ENCODE measurements at places on chromosomes 3 and 15.

DNA sequence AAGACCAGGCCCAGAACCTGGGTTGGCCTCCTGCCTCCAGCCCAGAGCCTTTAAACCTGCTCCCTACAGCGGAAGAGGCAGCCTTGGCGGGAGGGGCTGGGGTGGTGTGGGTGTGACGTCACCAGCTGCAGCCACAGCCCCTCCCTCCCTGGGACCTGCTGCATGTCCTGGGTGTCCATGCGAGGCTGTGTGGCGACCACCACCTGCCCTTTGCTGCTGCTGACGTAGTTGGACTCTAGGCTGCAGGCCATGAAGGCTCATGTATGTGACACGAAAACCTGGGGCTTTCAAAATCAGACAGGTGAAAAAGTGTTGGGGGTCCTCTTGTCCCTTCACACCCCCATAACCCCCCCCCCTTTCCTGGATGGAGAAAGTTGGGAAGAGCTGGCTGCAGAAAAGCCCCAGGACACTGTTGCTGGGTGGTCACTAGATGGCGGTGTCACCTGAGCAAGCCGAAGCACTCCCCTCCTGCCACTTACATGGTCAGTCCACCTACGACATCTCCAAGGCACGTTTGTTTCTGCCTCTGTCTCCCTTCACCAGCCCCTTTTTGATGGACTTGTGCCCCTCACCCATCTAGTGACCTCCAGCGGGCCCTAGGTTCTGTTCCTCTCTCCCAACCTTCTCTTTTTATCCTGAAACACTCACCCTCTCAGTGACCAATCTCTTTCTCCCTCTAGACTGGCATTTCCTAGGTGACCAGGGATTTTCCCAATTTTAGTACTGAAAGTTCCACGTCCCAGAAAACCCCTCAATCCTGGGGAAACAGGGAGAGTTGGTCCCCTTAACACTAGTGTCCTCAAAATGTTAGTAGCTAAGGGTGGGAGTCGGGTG, 35.2 kb downstream of the SLC6A20 start:
- H3K27me3 ChIP-seq: no peaks in the 10 kb centered on the region
- no peaks in the 10 kb centered on the region for H3K36me3 ChIP-seq
- H3K4me1 ChIP-seq: no peaks in the 10 kb centered on the region

- no peak for DNase-seq
- H3K27ac ChIP-seq: no peak overlapping the region
- no peaks in the 10 kb centered on the region for H3K4me1 ChIP-seq
- no peak overlapping the region for H3K4me3 ChIP-seq
Observed at GRCh38 chr3:107028626-107029025, 348.6 kb upstream of the CCDC54 start.

DNA sequence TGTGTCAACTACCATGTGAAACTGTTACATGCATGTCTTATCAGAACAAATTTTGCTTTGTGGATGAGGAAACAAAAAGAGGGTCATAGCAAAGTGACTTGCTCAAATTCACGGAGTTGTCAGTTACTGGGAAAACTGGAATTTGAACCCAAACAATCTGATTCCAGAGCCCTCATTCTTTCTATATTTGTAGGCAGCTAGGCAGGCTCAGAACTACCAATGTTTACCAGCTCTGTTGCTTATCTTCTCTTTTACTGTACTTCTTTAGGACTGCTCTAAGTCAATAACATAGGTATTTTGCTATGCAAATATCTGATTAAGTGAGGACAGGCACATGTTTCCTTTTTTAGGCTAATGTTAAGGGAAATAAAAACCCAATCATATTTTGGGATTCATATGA, 450.5 kb downstream of the ZPLD1 start:
- no peak overlapping the region for H3K27ac ChIP-seq
- H3K4me3 ChIP-seq: no peak overlapping the region
- H3K4me1 ChIP-seq: no peaks in the 10 kb centered on the region
- H3K27me3 ChIP-seq: no peaks in the 10 kb centered on the region

DNA sequence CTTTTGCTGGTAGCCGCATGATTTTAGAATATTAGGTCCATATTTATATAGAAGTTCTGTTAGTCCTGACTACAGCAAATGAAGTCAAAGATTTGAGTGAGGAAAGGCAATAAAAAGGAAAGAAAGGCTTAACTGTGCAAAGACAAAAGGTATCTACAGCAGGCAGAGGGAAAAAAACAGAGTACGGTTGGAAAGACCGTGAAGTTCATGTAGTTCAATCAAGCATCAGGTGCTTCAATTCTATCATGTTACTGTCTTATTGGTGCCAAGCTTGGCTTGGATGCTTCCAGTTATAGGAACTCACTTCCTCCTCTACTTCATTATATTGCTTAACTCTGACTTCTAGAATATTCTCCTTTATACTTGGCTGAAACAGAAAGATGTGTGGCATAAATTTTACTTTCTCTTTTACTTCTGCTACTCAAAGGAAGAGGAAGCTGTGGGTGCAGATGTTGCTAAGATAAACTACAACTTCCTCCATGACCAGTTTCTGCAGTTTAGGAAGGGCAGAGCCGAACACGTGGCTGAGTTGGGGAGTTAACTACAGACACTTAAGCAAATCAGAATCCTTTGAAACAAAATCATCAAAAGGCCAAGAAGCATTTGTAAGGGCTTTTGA, 72.6 kb upstream of the ZBED2 start:
- H3K27ac ChIP-seq: peak overlapping the region; percentile 70
- H3K4me3 ChIP-seq: peak overlapping the region; percentile 51
- DNase-seq: peak; percentile 63
- no peaks in the 10 kb centered on the region for H3K27me3 ChIP-seq
- H3K4me1 ChIP-seq: peaks cover 23% of the 10 kb centered on the region
- peaks cover 5% of the 10 kb centered on the region for H3K36me3 ChIP-seq

DNA sequence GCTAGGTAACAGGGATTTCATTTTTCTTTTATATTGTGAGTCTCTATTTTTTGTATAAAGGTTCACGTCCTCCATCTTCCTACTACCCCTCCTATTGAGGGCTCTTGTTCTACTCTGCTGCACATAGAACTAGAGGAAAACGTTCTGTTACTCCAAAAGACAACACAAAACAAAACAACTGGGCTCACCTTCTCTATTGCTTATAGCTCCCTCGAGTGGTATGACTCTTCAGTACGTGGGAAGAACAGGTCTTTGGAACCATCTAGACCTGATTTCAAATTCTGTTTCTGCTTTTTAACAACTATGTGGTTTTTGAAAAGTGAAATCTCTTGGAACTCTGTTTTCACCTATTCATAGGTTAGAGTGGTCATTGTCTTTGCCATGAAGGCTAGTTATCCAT, 515.3 kb downstream of the SOX2 start:
- H3K27me3 ChIP-seq: no peaks in the 10 kb centered on the region
- no peaks in the 10 kb centered on the region for H3K36me3 ChIP-seq
- no peaks in the 10 kb centered on the region for H3K4me1 ChIP-seq
- H3K4me3 ChIP-seq: no peak overlapping the region

DNA sequence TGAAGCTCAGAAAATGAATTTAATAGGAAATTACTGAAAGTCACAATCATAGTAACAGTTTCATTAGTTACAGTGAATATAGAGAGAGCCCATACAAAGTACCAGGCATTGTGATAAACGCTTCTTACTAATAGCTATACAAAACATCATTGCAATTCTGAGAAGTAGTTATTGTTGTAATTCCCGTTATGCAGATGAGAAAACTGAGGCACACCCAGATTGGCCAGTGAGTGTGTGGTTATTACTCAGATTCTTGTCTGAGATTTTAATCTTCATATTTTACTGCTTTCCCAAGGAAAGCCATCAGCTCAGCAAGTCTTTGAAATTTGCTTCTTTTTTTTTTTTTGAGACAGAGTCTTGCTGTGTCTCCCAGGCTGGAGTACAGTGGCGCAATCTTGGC, 14.3 kb downstream of the FLNB start:
- H3K27me3 ChIP-seq: no peaks in the 10 kb centered on the region
- no peak overlapping the region for H3K27ac ChIP-seq
- no peak for DNase-seq
- H3K36me3 ChIP-seq: no peaks in the 10 kb centered on the region
- H3K4me1 ChIP-seq: no peaks in the 10 kb centered on the region
- H3K4me3 ChIP-seq: no peak overlapping the region

- no peaks in the 10 kb centered on the region for H3K4me1 ChIP-seq
- H3K36me3 ChIP-seq: no peaks in the 10 kb centered on the region
- no peak overlapping the region for H3K4me3 ChIP-seq
- no peak overlapping the region for H3K27ac ChIP-seq
- no peak for DNase-seq
Observed at GRCh38 chr3:72574144-72574543, 274.1 kb downstream of the SHQ1 start.

DNA sequence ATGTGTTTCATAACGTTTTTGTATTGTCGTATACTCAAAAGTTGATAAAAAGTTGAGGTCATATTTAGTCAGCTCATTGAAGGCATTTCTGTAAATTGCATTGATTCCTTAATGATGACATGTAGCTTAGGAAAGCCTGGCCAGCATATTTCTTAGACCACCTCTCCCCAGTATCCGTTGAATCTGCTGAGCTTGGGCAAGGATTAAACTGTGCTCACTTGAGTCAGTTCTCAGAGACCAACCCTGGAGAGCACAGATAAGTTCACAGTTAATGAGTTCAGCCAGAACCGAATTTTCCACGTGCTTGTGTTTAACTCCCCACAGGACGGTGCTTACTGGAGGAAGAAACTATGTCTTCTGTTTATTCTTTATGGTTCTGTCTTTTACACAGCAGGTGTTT, 132.7 kb downstream of the SLC25A26 start:
- no peaks in the 10 kb centered on the region for H3K27me3 ChIP-seq
- no peak for DNase-seq
- no peaks in the 10 kb centered on the region for H3K4me1 ChIP-seq
- no peaks in the 10 kb centered on the region for H3K36me3 ChIP-seq
- no peak overlapping the region for H3K27ac ChIP-seq

GRCh38 chr3:61483997-61484396, 77.4 kb upstream of the PTPRG start:
- DNase-seq: no peak
- H3K27ac ChIP-seq: no peak overlapping the region
- no peaks in the 10 kb centered on the region for H3K4me1 ChIP-seq
- no peaks in the 10 kb centered on the region for H3K36me3 ChIP-seq
- no peak overlapping the region for H3K4me3 ChIP-seq

- H3K27ac ChIP-seq: no peak overlapping the region
- DNase-seq: no peak
- H3K27me3 ChIP-seq: no peaks in the 10 kb centered on the region
- H3K36me3 ChIP-seq: no peaks in the 10 kb centered on the region
- no peak overlapping the region for H3K4me3 ChIP-seq
- no peaks in the 10 kb centered on the region for H3K4me1 ChIP-seq
Observed at GRCh38 chr3:139846729-139847128, 88.3 kb upstream of the CLSTN2 start.

GRCh38 chr3:40557575-40558161, 32.9 kb downstream of the ZNF621 start:
- no peaks in the 10 kb centered on the region for H3K4me1 ChIP-seq
- no peaks in the 10 kb centered on the region for H3K27me3 ChIP-seq
- no peak overlapping the region for H3K27ac ChIP-seq
- H3K4me3 ChIP-seq: no peak overlapping the region
- no peaks in the 10 kb centered on the region for H3K36me3 ChIP-seq

DNA sequence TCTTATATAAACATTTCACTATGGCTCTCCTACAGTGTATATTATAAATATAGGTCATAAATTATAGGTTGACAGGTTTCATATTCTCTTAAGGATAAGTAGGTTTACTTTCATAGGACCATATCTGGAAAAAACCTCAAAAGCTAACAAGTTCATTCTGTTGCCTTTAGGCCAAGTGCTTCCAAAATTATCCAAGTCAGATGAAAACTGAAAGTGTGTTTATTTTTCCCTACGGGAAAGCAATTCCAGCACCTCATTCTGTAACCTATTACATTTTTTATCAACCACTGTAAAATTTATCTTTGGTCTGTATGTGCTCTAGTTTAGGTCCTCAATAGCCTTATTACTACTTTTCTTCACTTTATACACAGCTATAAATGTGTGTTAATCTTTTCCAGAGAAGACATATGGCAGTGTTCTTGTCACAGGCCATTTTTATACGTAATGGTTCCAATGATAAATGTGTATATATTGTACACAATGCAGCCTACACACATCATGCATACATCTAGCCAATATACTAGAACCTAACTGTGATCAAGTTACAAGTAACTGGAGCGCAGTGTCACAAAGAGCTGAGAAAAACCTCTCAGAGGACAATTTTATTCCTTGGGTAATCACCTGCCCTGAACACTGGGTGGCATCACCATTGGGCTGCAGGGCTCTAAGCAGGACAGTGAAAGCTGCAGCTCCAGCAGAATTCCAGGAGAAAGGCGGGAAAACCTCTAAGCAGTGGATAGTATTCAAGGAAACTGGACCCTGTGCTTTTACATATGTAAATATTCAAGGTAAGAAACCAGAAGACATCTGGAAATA, 251.3 kb downstream of the CTNNB1 start:
- no peak overlapping the region for H3K4me3 ChIP-seq
- no peaks in the 10 kb centered on the region for H3K27me3 ChIP-seq
- no peak overlapping the region for H3K27ac ChIP-seq
- DNase-seq: no peak
- no peaks in the 10 kb centered on the region for H3K36me3 ChIP-seq

DNA sequence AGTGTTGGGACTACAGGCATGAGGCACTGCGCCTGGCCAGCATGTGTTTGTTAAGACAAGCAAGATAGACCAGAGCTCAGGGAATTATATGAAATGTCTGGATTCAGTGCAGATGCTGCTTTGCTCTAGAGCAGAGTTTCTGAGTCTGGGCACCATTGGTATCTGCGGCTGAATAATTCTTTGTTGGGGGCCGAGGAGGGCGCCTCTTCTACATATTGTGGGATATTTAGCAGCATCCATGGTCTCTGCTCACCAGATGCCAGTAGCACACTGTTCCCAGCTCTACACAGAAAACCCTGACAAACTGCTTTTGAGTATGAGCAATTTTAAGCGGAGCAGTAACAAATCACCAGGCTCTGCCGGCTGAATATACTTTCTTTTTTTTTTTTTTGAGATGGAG, 3.6 kb upstream of the LDHAL6B start:
- H3K27me3 ChIP-seq: no peaks in the 10 kb centered on the region
- no peaks in the 10 kb centered on the region for H3K4me1 ChIP-seq
- no peak for DNase-seq
- H3K4me3 ChIP-seq: no peak overlapping the region
- H3K27ac ChIP-seq: no peak overlapping the region
- no peaks in the 10 kb centered on the region for H3K36me3 ChIP-seq

GRCh38 chr15:66959875-66960274, 105.5 kb upstream of the SMAD3 start:
- no peak overlapping the region for H3K27ac ChIP-seq
- no peaks in the 10 kb centered on the region for H3K36me3 ChIP-seq
- DNase-seq: no peak
- H3K4me3 ChIP-seq: no peak overlapping the region

- no peaks in the 10 kb centered on the region for H3K36me3 ChIP-seq
- H3K4me3 ChIP-seq: no peak overlapping the region
- H3K27ac ChIP-seq: no peak overlapping the region
- H3K4me1 ChIP-seq: no peaks in the 10 kb centered on the region
Observed at GRCh38 chr3:146781059-146781458, 175.9 kb upstream of the PLSCR5 start.

GRCh38 chr3:5136211-5136918, 14.3 kb downstream of the ARL8B start:
- H3K27ac ChIP-seq: no peak overlapping the region
- H3K27me3 ChIP-seq: no peaks in the 10 kb centered on the region
- no peaks in the 10 kb centered on the region for H3K36me3 ChIP-seq
- no peak for DNase-seq
- no peak overlapping the region for H3K4me3 ChIP-seq
- peaks cover 7% of the 10 kb centered on the region for H3K4me1 ChIP-seq

- DNase-seq: no peak
- peaks cover 41% of the 10 kb centered on the region for H3K4me1 ChIP-seq
- peak within 1 kb of the TSS; percentile 89 for H3K27ac ChIP-seq
- peaks cover 5% of the 10 kb centered on the region for H3K36me3 ChIP-seq
- peak within 1 kb of the TSS; percentile 24 for H3K4me3 ChIP-seq
- no peaks in the 10 kb centered on the region for H3K27me3 ChIP-seq
Observed at GRCh38 chr15:41893422-41894250, at the start of gene SPTBN5. SPTBN5 (minus strand) TSS chr15:41894053; CDS start chr15:41893497, 556 bp downstream.

GRCh38 chr15:59273234-59273633, 66.6 kb downstream of the LDHAL6B start:
- H3K4me1 ChIP-seq: no peaks in the 10 kb centered on the region
- no peak overlapping the region for H3K4me3 ChIP-seq
- H3K27me3 ChIP-seq: no peaks in the 10 kb centered on the region
- H3K27ac ChIP-seq: no peak overlapping the region

Measured in effector memory CD4-positive, alpha-beta T cell (primary cell).